ENCODE measurements at places on chromosomes 1 and 21. TPM values are rescaled to one million over a fixed set of nuclear protein-coding genes. Genes with fewer than 3 reads are reported as not detected.

- no peak for DNase-seq
Measured at GRCh38 chr1:227010645-227011044, 70.6 kb downstream of the COQ8A start.

DNA sequence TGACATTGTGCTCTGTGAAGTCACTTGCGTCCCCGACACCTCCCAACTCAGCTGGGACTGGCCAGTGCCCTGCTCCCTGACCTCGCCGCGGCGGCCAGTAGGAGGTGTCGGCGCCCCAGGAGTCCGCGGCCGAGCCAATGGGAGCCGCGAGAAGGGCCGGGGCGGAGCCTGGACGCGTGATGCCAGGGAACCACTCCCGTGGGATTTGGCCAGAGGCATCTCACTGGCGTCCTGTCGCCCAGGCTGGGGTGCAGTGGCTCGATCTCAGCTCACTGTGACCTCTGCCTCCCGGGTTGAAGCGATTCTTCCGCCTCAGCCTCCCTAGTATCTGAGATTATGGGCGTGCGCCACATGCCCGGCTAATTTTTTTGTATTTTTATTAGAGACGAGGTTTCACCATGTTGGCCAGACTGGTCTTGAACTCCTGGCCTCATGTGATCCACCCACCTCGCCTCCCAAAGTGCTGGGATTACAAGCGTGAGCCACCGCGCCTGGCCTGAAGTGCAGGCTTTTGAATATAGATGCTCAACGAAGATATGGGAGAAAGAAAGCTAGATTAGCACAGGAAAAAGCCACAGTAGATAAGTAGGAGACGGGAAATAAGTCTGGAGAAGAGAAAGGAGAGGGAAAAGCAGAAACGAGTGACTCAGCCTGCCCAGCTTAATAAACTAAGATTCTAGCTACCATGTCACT, 38.0 kb downstream of the ZBTB8OS start:
- peak; percentile 91 for DNase-seq

- DNase-seq: no peak
Measured at GRCh38 chr1:24385160-24385940, 28.2 kb downstream of the STPG1 start.

DNA sequence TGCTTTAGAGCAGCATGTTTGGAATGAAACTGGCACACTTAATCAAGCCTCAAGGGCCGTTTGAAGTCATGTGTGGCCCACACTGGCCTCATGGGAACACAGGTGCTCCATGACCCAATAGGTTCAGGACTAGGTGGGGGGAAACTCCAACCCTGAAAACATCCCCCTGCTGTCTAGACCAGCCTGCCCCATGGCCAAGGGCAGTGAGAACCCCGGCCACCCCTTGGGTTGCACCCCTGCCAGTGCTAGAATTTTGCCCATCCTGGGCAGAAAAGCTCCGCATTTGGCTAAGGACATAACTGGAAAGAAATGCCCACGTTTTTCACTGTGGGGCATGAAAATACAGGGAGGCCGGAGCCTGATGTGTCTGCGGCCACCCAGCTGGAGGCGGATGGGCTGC, 6.1 kb upstream of the PTGER3 start:
- DNase-seq: no peak

DNA sequence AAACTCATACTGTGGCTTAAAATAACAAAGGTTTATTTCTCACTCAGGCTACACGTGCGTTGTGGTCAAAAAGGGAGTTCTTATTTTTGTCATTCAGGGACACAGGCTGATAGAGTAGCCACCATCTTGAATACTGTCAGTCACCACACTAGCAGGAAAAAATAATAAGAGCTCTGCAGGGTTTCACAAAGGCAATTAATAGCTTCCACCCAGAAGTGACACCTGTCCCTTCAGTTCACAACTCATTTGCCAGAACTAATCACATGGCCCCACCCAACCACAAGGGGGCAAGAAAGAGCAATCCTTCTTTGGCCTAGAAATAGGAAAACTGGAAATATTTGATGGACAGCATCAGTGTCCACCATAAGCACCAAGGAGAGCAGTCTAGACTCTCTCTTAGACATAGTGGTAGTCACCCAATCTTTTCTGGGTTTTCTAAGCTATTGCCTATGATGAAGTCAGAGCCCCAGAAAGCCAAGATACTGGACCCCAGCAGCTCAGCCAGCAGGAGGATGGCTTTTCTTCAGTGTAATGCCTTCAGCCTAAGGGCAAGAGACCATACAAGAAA, 8.2 kb downstream of the HAPLN2 start:
- DNase-seq: no peak

DNA sequence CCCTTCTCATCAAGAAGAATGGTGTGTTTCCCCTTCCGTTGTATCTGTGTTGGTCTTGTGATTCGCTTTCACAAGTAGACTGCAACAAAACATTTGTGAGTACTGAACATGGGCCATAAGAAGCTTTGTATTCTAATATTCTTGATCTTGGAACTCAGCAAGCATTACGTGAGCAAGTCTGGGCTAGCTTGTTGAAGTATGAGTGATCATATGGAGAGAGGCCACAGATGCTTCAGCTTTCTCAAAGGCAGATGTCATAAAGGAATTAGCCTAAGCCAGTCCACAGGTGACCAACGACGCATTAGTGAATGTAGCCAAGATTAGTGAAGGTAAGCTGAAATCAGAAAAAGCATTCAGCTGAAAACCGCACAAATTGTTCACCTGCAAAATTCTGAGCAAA, 609.6 kb upstream of the NEGR1 start:
- no peak for DNase-seq

DNA sequence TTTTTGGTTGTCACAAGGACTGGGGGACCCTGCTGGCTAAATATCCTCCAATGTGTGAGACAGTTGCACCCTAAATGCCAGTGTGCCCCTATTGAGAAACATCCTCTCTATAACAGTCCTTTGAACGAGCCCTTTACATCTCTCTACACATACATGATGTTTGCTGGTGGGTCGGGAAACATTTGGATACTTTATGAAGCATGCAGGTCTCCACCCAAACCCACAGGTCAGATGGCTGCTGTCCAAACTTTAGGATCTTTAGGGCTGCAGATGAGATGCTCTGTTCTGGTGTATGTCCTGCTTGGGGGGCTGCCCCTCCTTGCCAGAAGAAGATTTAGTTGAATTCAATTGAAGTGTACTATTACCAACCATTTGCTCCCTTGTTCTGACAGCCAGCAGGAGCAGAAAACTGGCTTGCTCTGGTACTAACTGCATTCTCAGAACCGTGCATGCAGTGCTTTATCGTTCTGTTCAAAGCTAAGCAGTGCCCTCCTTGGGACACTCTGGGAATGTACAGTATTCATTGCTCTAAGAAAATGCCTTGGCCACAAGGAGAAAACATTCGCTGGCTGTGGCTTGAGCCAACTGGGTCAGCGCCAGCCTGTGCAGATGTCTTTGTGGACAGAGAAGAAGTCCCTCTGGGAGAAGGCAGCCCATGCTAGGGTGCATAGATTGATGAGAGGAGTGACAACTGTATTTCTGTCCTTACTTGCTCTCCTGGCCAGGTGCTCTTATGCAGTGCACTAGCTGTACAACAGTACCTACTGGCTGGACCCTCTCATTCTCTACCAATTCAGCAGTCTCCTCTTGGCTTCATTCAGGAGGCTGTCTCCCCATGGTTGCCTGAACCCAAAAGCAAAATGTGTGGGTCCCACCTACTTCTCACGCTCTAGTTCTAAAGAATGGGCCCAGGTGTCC, 61.4 kb upstream of the DIRAS3 start:
- DNase-seq: peak; percentile 62

DNA sequence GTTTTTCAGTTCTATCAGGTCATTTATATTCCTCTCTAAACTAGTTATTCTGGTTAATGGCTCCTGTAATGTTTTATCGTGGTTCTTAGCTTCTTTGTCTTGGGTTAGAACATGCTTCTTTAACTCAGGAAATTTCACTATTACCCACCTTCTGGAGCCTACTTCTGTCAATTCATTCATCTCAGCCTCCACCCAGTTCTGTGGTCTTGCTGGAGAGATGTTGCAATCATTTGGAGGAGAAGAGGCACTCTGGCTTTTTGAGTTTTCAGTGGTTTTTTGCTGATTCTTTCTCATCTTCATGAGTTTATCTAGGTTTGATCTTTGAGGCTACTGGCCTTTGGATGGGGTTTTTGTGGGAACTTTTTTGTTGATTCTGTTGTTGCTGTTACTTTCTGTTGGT, 213.0 kb downstream of the BRINP2 start:
- no peak for DNase-seq

DNA sequence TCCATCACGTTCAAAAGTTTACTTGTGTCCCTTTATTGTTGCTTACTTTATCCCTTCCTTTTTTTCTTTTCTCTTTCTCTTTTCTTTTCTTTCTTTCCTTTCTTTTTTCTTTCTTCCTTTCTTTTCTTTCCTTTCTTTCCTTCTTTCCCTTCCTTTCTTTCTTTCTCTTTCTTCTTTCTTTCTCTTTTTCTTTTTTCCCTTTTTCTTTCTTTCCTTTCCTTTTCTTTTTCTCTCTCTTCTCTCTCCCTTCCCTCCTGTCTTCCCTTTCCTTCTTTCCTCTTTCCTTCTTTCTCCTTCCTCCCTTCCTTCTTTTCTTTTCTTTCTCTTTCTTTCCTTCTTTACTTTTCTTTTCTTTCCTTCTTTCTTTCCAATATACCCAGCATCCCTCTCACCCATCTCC, 391.2 kb downstream of the DPYD start:
- no peak for DNase-seq

PGLYRP4 gene
- polyA plus RNA-seq: not detected

RBM11 gene
- polyA plus RNA-seq: 2.3 TPM

HMCN1 gene
- 4.0 TPM for polyA plus RNA-seq

IL6R gene
- 5.7 TPM for polyA plus RNA-seq

FAM151A gene
- 0.43 TPM for polyA plus RNA-seq
